ENCODE measurements at places on chromosomes 1 and 21.

DNA sequence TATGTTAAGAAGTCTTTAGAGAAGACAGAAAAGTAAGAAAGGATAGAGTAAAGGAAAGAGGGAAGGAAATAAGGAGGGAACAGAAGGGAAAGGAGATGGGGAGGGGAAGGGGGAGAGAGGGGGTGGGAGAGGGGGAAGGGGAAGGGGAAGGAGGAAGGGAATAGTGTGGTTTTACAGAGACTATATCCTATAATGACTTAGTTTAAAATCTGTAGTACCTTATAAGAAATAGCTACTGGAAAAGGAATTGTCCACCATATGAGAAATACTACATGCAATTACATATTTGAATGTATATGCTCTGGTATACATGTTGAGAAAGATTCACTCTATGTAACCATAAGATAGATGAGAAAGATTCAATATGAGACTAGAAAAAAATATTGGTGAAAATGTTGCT, 1042.3 kb downstream of the BRINP3 start:
- DNase-seq: no peak

DNA sequence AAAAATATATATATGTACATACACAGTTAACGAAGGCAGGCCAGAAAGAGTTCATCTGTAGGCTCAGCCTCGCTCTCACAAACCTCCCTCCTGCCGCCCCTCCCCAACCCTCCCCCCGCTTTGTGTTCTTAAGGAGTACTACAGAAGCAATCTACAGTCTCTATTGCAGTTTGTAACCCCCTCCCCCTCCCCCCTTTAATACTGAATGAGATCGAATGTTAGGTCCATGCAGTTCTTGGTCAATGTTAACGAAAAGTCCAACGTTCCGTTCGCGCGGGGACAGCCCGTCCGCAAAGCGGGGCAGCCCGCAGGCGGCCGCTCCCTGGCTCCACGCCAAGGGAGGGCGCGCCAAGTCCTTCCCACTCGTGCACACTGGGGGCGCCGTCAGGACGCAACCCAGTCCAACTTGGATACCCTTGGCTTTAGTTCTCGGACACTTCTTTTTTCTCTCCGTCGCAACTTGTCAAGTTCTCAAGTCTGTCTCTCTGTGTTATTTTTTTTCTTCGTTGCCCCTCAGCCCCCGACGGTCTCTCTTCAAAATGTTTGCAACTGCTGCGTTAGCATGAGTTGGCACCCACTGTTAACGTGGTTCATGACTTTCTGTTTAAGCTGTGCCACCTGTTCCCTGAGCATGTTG, 2.2 kb downstream of the JUN start:
- peak; percentile 56 for DNase-seq

DNA sequence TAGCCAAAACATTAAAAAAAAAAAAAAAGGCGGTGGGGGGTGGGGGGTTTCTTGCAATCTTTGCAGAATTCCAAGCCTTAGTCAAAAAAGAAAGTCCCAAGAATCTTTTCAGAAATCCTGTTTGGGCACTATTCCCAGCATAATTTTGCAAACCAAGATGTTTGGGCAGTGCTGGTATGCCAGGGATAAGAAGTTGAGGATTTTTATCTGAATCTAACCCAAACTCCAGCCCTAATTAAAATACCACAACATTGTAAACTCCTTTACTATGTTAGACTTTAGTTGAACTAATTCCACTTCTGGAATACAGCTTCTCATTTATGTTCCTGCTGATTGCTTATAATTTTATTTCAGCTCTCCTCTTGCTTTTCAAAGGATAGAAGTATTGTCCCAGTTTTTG, 504.1 kb upstream of the ADGRL2 start:
- no peak for DNase-seq

DNA sequence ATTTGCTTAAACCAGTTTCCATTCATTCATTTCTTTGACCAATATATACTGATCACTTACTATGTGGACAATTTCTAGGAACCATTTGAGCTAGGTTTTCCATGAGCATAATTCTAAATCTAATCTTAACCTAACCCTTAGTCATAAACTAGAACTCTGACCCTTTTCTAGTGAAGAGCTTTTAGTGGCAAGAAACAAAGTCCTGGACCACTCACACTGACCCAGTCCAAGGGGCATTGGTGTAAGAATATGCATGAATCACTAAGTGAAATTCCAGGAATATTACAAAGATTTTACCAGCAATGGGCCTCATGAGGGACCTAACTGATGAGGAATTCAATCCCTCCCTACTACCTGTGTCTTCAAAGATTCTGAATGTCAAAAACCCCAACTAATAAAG, 40.6 kb upstream of the SLC2A1 start:
- DNase-seq: no peak

GRCh38 chr1:160375788-160376524, 9.1 kb downstream of the NHLH1 start:
- DNase-seq: no peak

- peak; percentile 80 for DNase-seq
Observed at GRCh38 chr1:40039245-40039756, 1.2 kb upstream of the CAP1 start.

GRCh38 chr1:25073640-25074270, 143.7 kb upstream of the RUNX3 start:
- DNase-seq: no peak

GRCh38 chr1:85656948-85657347, 51.3 kb downstream of the ZNHIT6 start:
- DNase-seq: no peak

DNA sequence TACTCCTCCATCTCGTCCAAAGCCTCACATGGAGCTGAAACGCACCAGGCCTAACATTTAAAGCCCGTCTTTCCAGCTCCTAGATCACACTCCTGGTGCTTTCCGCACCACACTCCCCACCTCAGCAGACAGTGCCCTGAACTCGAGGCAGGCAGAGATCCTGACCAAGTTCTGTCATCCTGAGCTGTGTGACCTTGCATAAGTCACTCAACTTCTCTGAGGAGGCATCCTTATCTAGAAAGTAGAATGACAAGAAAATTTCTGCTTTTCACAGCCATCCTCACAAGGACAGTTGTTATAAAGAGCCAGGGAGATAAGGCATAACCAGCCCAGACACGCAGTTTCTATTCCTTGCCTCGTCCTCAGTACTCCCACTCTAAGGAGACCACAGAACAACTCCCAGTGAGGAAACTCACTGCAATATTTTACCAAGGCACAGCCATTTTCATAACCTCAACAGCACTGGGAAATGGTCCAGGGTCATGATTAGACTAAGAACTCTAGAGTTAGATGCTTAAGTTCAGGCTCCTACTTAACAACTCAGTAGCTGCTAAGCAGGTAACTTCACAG, 3.1 kb downstream of the LRP8 start:
- no peak for DNase-seq

- no peak for DNase-seq
Observed at GRCh38 chr1:12441414-12442105, 176.4 kb downstream of the DHRS3 start.

GRCh38 chr1:227166559-227166958, 151.7 kb downstream of the CDC42BPA start:
- DNase-seq: no peak

Data from NCI-H1105 treated with DMSO at 0.1 percent for 48 hours (cell line).